Lung (tissue), 17 donors: ENCODE measurements at places on chromosomes 5 and 9. TPM values are rescaled to one million over a fixed set of nuclear protein-coding genes. Genes with fewer than 3 reads are reported as not detected.
A peak's percentile ranks its signal among the peaks of the same experiment; 100 is the strongest.

Gene PRDM9
- not detected for total RNA-seq

Gene CCDC180
- total RNA-seq, result 14.3 TPM

Gene SLC46A2
- total RNA-seq, result 0.20 TPM

Gene GABRA6
- total RNA-seq, result not detected

Gene GAPT
- total RNA-seq, result 4.0 TPM

DNA sequence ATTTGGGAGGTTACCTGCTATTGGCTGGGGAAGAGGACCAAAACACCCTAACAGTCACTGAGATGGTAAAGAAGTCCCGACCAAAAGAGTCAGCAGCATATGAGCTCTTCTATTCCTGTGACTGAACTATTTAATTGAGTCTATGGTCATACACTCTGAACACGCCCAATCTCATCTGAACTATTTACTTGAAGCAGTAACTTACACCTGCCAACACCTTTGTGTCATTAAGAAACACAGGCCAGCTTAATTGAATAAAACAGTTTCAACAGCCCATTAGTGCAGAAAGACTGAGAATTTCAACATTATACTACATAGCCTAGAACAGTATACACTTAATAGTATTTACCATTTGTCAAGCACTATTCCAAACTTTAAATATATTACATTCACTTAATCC is 47.8 kb downstream of the NR6A1 start:
- no peak for DNase-seq

DNA sequence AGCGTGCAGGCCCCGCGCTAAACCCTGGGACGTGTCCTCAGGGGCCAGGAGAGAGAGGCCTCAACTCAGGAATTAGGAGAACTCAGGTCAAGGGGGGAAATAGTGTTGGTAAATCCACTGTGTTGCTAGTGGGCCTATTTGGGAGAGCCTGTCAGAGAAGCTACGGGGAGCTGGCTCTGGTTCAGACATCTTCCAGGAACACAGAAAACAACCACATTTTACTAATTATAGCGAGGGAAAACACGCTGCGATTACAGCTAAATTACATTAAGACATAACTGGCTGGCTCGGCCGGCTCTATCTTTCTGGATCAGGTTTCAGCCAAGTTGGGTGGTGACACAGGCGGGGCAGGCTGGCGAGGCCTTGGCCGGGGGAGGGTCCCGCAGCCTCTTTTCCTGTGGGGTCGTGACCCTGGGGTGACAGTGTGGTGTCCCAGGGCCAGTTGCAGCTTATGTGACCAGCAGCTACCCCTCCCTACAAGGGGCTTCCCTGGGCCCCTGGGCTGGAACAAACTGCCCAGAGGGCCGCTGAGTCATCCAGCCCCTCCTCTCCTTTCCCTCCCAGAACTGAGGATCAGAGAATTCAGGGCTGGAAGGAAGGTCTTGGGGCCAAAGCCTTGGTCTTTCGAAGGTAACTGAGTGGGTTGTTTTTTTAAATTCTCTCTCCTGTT is 75.1 kb downstream of the FGF18 start:
- peak; percentile 79 for DNase-seq

DNA sequence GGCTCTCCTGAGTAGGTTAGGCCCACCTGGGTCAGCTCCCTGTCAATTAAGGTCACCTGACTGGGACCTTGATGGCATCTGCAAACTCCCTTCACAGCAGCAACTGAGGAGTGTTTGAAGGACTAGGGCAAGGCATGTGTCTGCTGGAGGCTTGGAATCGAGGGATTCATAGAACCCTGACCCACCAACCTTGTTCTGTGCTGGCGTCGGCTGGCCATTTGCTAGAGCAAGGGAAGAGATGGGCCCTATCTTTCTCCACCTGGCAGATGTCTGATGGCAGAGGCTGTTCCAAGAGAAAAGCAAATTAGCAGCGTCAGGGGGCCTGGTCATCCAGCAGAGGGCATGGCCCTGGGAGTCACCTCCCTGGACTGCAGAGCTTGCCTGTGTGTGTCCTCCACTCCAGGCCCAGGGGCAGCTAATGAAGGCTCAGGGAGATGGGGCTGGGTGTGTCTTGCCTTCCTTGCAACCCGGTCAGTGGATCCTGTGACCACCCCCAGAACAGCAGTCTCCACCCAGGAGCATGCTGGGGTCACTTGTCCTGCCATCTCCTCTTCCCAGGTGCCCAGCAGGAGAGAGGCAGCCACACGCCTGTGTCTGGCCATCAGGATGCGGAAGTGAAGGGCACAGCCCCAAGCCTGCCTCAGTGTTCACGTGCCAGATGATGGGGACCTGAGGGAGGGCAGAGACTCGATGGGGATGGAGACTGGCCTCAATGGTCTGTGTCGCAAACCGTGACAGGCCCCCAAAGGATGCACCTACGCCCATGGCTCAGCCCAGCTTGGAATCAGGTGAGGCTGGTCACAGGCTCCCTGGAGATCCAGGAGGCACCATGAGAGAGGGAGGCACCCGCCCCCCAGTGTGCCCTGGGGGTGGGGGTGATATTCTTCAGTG is 53.9 kb downstream of the BARX1 start:
- DNase-seq, result no peak

DNA sequence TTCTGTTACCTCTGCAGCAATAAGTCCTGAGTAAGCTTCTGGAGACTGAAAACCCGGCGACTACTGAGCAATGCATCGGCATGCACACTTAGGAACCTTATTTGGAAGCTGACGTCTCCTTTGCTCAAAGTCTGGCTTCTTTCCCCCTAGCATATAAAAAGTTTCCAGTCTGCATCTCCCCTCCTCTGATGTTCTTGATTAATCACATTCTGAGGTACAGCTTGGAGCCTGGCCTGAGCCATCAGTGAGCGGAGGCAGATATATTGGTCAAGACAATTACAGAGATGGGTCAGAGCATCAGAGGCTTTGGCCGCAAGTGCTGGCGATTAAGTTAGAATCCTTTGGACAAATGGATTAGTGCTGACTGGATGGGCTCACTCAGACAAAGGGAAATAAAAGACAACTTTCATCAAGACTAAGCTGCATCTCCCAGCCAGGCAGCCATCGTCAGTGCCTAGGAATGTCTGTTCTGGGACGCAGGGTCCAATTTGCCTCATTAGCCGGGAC is 140.7 kb downstream of the MTX3 start:
- DNase-seq, result no peak

DNA sequence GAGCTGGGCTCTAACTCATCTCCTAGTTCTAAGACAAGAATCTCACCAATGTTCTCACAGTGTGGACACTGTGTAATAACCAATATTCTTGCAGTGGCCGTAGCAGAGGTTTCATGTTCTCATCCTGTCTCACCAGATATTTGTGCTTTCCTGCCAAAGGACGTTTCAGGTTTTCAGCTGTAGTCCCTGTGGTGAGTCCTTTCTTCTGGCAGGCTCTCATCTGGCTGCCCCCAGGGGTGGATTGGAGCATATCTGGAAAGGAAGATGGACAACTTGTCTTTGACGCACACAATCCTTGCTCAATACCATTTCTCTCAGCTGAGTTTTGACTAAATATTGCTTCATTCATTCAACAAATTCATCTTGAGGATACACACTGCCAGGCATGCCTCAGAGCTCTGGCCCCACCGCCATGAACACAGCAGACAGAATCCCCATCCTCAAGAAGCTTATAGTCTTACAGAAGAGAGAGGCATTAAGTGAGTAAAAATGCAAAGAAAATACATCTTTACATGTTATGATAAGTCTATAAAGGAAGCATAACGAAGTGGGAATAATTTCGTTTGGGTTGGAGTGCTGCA is 33.8 kb upstream of the NEURL1B start:
- no peak for DNase-seq

DNA sequence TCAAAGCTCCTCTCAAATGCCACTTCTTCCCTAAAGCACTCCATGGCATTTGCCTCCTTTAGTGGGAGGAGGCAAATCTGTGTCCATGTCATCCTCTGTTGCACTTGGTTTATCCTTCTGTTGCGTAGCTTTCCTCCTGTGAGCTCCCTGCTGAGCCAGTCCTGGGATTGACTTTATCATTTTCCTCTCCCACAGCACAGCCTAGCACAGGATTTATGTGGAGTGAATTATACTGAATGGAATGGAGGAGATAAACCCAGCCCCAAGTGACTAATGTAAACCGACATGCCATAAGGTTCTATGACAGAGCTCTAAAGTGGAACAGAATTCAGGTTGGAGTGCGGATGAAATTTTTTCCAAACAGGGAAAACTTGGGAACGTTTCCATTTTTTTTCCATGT is 26.4 kb upstream of the TOMM5 start:
- no peak for DNase-seq

DNA sequence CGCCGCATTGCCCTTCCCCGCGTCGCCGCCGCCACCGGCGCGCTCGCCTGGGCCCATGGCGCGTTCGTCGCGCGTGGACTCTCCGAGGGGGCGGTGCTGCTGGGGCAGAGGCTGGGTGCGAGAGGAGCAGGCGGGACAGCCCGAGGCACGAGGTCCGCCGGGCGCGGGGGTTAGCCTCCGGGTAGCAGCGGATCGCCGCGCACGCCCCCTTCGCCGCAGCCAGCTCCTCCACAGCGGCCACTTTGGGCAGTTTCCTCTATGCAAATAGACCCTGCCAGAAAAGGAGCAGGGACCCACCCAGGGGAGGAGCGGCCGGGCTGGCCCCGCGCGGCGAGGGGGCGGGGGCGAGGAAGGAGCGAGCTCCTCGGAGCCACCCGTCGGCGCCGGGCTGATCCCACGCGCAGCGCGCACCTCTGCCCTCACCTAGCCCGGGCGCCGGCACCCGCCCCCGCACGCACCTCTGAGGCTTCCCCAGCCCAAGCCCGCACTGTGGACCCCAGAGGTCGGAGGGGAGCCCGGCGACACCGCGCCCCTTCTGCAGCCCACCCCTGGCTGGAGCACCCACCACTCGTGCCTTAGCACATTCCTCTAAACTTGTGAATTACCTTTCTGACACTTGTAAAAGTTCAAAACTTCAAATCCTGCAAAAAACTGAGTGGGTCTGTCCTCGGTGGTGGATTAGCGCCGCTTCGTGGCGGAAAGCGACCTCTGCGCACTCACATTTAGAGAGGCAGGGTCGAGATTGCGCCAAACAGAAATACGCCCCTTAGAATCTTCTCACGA is at the start of gene COL23A1:
TSS of gene COL23A1 (minus strand) at position 253 of the 783 bp plus-strand sequence.
- peak; percentile 86 for DNase-seq

- no peak for DNase-seq
Measured at GRCh38 chr9:71250581-71250980, 129.2 kb upstream of the TRPM3 start.

DNA sequence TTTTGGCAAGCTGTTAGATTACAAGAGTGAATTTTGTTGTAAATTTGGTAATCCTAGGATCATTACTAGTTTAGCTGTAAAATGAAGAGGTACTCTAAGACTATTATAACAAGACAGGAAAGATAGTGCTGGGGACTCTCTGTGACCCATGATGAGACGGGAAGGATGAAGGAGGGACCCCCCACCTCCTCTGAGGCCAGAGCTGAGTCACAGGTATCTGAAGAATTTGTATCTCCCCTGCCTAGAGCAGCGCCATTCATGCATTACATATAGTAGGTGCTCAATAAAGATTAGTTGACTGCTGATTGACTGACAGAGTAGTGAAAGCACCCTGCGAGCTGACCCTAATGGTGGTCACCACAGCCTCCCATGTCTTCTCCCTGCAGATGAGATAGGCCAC is 202.8 kb downstream of the SNX18 start:
- DNase-seq, result no peak
